GM12891 (cell line): ENCODE measurements at places on chromosomes 4 and X.
A peak's percentile ranks its signal among the peaks of the same experiment; 100 is the strongest.

GRCh38 chr4:146329050-146329716 is 114.8 kb downstream of the REELD1 start:
- DNase-seq: no peak

GRCh38 chr4:39025552-39026085 is 6.6 kb downstream of the TMEM156 start:
- no peak for DNase-seq

- no peak for DNase-seq
These were observed 120.0 kb downstream of the RAB28 start for GRCh38 chr4:13364172-13364571.

DNA sequence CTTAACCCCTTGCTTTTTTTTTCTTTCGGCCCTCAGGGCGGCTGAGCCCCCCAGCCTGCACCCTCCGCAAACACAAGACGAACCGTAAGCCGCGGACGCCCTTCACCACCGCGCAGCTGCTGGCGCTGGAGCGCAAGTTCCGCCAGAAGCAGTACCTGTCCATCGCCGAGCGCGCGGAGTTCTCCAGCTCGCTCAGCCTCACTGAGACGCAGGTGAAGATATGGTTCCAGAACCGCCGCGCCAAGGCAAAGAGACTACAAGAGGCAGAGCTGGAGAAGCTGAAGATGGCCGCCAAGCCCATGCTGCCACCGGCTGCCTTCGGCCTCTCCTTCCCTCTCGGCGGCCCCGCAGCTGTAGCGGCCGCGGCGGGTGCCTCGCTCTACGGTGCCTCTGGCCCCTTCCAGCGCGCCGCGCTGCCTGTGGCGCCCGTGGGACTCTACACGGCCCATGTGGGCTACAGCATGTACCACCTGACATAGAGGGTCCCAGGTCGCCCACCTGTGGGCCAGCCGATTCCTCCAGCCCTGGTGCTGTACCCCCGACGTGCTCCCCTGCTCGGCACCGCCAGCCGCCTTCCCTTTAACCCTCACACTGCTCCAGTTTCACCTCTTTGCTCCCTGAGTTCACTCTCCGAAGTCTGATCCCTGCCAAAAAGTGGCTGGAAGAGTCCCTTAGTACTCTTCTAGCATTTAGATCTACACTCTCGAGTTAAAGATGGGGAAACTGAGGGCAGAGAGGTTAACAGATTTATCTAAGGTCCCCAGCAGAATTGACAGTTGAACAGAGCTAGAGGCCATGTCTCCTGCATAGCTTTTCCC is 3.4 kb downstream of the MSX1 start:
- no peak for DNase-seq

DNA sequence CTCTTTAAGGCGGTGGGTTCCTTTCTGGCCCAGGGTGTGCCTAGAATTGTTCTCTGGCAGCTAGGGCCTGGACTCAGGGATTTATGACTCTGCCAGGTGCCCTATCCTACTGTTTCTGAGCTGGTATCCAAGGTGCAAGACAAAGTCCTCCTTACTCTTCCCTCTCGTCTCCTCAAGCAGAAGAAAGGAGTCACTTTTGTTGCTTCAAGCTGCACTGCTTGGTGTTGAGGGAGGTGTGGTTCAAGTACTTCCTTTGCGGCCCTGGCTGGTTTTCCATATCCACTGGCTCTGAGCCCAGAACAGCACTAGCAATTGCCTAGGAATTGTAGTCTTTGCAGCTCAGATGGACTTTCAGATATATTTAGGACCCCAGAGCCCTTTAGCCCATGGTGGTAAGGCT is 39.3 kb downstream of the RTL3 start:
- DNase-seq: no peak

DNA sequence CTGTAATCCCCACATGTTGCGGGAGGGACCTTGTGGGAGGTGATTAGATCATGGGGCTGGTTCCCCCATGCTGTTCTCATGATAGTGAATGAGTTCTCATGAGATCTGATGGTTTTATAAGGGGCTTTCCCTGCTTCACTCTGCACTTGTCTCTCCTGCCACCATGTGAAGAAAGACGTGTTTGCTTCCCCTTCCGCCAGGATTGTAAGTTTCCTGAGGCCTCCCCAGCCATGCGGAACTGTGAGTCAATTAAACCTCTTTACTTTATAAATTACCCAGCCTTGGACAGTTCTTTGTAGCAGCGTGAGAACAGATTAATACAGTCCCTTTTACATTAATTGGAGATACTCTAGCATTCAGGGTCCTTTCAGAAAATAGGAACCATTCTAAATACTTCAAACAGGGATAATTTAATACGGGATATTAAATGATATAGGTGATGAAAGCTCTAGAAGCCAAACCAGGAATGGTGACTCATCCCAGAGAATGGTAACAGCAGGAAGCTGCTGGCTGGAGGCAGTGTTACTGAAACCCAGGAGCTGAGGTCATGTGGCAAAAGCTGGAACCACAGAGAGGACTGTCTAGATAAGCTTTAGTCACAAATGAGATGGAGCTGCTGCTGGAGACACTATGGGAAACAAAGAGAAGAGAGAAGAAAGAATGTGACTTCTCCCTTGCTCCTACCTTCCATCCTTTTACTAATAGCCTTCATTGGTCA is 57.3 kb downstream of the GSTCD start:
- no peak for DNase-seq

DNA sequence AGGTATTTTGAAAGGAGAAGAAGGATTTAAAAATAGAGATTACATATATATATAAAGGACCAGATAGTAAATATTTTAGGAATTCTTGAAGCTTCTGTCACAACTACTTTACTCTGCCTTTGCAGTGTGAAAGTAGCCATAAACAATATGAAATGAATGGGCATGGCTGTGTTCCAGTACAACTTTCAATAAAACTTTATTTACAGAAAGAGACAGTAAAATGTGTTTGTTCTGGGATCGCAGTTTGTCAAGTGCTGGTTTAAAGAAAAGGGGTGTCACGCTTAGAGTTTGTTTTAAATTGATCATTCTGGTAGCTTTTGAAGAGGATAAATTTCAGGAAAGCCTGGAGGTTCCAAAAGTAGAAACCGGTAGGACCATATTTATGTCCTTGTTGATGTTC is 176.1 kb upstream of the HS3ST1 start:
- no peak for DNase-seq

DNA sequence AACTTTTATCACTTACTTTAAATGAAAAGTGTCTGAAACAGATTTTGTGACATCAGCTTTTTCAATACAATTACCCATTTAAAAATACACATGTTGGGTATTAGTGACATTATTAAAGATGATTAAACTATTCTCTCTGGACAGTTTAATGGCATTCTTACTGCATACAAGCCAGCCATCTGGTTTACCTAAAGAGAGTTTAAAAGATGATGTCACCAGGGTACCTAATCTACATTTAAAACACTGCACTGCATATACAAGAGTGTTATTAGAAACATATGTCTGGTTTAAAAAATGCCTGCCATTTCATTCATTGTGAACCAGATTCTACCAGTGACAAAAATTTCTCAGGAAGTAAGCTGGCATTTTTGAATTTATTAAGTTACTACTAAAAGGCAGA is 919.1 kb downstream of the ADGRL3 start:
- DNase-seq: no peak

- no peak for DNase-seq
These were observed 6.7 kb downstream of the NRK start for GRCh38 chrX:105829011-105829410.

DNA sequence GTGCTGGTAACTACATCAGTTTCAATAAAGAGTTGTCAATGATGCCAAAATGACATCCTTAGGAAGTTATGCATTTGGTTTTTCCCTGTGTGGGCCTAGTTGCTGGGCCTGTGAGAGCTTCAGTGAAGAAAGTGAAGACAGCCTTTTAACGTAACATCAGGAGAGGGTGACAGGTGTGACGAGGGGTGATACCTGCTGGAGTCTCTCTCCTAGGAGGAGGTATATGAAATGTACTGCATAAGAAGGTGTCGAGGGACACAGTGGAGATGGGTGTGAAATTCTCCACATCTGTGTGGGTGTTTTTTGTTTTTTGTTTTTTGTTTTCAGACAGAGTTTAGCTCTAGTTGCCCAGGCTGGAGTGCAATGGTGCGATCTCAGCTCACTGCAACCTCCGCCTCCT is 49.2 kb downstream of the EVC start:
- DNase-seq: no peak

GRCh38 chr4:55830716-55831115 is 11.1 kb downstream of the EXOC1L start:
- no peak for DNase-seq

DNA sequence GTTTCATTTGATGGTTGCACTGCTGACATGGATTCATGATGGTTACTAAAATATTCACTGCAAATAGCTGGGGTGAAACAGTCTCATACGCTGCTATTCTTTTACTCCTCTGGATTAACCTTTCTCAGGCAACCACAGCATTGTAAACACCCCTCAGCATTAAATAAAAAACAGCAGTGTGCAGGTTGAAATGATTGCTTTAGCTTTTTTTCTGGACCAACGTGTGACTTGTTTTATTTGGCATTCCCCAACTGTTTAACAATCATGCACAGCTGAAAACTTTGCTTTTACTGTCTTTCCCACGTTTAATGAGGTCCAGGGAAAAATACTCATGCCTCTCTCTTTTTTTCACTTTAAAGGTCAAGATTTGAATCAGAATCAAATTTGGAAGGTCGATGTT is 490.8 kb downstream of the RAPGEF2 start:
- no peak for DNase-seq

DNA sequence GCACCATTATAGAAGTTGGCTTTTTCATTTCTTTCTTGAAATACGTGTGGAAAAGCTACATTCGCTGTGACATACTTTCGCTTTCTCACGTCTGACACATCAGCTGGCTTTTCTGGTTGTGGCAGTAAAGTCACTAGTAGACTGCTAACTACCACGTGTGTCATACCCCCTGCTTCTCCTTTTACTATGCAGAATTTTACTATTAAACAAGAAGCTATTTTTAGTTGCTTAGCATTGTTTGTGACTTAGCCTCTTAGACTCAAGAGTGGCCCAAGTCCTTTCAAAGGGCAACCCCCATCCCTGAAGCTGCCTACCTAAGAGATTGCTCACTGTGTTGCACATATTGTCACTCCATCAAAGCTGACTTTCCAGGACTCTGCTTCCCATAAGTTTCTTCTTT is 2.1 kb upstream of the IL2 start:
- DNase-seq: no peak

GRCh38 chr4:123580981-123581664 is 184.5 kb downstream of the SPRY1 start:
- no peak for DNase-seq

GRCh38 chr4:44679060-44679459 is 840 bp downstream of the GUF1 start:
- DNase-seq: no peak

GRCh38 chrX:103220511-103221323 is 5.8 kb downstream of the BEX4 start:
- DNase-seq: no peak

GRCh38 chrX:3231766-3232165 is 114.7 kb downstream of the MXRA5 start:
- no peak for DNase-seq

GRCh38 chrX:40018041-40018440 is 79.7 kb downstream of the BCOR start:
- DNase-seq: no peak

DNA sequence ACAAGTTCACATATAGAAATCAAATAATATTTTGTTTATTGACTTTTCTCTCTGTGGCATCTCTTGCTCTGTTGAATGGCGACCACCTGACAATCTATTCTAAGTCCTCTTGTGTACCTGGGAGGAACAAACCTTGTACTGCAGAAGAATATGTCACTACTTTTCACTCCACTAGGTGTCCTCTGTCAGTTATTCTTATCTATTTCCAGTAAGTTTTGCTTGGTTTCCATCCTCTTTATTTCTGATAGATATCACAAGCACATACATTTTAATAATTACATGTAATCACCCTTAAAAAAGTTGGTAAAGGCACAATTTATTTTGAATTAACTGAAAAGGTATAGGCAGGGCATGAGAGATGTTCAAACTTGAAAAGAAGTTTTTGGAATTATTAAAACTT is 238.4 kb downstream of the SNCA start:
- no peak for DNase-seq

DNA sequence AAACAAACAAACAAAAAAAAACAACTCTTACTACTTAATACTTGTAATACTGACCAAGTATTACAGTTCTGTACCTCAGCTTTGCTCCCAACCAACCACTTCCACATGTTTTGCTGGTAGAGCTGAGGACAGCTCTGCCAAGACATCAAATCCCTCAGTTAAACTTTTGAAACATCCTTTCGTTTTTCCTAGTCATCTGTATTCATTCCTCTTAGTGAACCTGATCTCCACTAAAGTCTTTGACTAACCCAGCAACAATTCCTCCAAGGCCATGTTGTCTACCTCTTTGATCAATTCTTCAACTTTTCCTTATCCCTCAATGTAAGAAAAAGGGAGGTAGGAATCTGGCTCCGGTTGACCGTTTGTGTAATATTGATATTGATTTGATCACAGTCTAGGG is 247.5 kb downstream of the ARHGAP24 start:
- no peak for DNase-seq

- no peak for DNase-seq
These were observed 258.1 kb upstream of the IL1RAPL1 start for GRCh38 chrX:28329156-28329555.

DNA sequence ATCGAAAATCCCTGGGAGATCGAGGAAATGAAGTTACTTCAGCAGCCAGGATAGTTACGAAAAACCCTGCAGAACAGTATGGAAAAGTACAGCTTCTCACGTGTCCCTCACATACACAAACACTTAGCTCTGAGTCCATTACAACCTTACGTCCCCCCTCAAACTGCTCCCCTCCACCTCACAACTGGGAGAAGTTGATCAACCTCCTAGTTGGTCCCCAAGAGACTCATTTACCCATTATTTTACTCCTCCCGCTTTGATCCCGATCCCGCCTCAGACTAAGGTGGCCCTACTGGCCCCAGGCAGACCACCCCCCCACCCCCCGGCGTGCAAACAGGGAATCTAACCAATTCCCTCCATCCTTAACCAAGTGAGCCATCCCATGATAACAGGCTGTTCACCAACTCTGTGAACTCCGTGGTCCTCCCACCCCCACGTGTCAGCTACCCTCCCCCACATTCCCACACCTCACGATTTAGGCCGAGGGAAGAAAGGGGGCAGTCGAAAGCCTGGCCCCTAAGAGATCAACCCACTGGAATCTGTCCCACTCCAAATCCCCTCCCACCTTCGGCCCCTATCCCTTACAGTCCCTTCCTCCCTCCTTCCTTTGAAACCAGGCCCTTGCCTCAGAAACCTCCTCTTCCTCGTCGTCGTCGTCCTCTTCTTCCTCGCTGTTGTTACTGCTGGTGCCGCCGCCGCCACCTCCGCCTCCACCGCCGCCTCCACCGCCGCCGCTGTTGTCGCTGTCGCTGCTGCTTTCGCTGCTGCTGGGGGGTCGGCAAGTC is 755 bp downstream of the ANKRD17 start:
- DNase-seq: peak; percentile 4
